ENCODE measurements at places on chromosomes 11 and 22.

- H3K27ac ChIP-seq = peak overlapping the region; percentile 85
- peaks cover 15% of the 10 kb centered on the region for H3K4me1 ChIP-seq
- no peaks in the 10 kb centered on the region for H3K27me3 ChIP-seq
- H3K4me3 ChIP-seq = peak overlapping the region; percentile 93
- no peaks in the 10 kb centered on the region for H3K36me3 ChIP-seq
- no peak for DNase-seq
Observed at GRCh38 chr11:61332281-61332796, 566 bp downstream of the DDB1 start.

DNA sequence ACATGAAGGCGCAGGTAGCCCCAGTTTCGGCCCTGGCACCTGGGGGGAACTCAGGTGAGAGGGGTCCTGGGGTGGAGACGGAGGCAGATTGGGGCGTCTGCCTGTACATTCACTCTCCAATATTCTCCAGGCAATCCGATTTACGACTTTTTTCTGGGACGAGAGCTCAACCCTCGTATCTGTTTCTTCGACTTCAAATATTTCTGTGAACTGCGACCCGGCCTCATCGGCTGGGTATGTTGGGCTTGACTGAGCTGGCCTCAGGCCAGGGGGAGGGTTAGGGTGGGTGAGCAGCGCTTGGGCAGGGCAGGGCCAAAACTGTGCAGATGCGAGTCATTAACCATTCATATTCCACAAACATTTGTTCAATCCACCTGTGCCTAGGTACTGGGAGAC is 1.7 kb downstream of the TM7SF2 start:
- peaks cover 33% of the 10 kb centered on the region for H3K36me3 ChIP-seq
- no peak overlapping the region for H3K27ac ChIP-seq
- H3K27me3 ChIP-seq = no peaks in the 10 kb centered on the region

DNA sequence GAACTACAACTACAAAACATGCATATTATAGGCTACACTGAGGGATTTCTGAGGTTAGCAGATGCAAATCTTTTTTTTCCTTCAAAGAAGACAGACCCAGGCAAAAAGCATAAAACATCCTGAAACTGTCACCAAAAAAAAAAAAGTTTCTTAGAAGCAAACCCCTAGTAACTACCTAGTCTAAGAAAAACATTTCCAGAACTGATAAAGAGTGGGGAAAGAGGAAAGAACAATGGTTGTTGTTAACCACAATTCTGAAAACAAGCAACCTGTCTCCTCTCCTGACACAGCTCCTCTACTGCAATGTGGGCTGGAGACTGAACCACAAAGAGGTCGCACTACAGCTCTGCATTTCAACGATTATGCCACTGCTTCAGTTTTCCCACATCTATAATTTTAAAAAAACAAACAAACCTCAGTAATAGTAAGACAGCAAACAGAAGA is 15.0 kb downstream of the DENND5A start:
- H3K27ac ChIP-seq = peak overlapping the region; percentile 79
- no peaks in the 10 kb centered on the region for H3K36me3 ChIP-seq
- H3K27me3 ChIP-seq = no peaks in the 10 kb centered on the region
- H3K4me3 ChIP-seq = no peak overlapping the region

DNA sequence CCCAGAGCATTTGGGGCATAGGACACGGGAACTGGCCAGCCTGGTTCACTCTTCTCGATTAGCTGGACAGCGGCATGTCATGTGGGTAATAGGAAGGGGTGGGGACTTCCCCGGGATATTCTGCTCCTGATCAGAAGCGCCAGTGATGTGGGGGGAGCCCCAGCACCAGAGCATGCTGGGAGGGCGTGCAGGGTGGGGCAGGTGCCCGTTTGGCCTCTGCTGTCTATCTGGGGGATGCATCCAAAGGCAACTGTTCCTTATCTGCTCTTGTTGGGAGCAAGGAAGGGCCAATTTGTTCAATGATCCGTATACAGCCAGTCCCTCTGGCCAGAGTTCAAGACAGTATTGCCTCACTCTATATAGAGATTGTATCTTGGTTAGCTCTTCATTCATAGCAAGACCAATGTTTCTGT is 43.6 kb downstream of the PPARA start:
- no peak overlapping the region for H3K4me3 ChIP-seq
- no peak overlapping the region for H3K27ac ChIP-seq
- peaks cover 53% of the 10 kb centered on the region for H3K4me1 ChIP-seq
- H3K27me3 ChIP-seq = no peaks in the 10 kb centered on the region
- H3K36me3 ChIP-seq = peaks cover 3% of the 10 kb centered on the region

- no peaks in the 10 kb centered on the region for H3K4me1 ChIP-seq
- H3K4me3 ChIP-seq = no peak overlapping the region
- no peak overlapping the region for H3K27ac ChIP-seq
- peaks cover 98% of the 10 kb centered on the region for H3K36me3 ChIP-seq
- H3K27me3 ChIP-seq = no peaks in the 10 kb centered on the region
Observed at GRCh38 chr11:78219493-78220217, 30.9 kb downstream of the USP35 start.

GRCh38 chr11:108084811-108085210 is 36.6 kb upstream of the ACAT1 start:
- H3K27ac ChIP-seq = no peak overlapping the region
- H3K36me3 ChIP-seq = peaks cover 72% of the 10 kb centered on the region
- no peaks in the 10 kb centered on the region for H3K27me3 ChIP-seq
- H3K4me1 ChIP-seq = no peaks in the 10 kb centered on the region
- DNase-seq = no peak

- H3K4me1 ChIP-seq = peaks cover 35% of the 10 kb centered on the region
- no peak overlapping the region for H3K27ac ChIP-seq
- H3K4me3 ChIP-seq = no peak overlapping the region
- no peak for DNase-seq
- no peaks in the 10 kb centered on the region for H3K27me3 ChIP-seq
Observed at GRCh38 chr22:24386937-24387471, 40.4 kb upstream of the ADORA2A start.

GRCh38 chr11:73578592-73579185 is 19.2 kb downstream of the FAM168A start:
- no peaks in the 10 kb centered on the region for H3K36me3 ChIP-seq
- H3K4me1 ChIP-seq = peaks cover 1% of the 10 kb centered on the region
- H3K4me3 ChIP-seq = no peak overlapping the region
- no peak overlapping the region for H3K27ac ChIP-seq
- no peaks in the 10 kb centered on the region for H3K27me3 ChIP-seq

- H3K4me1 ChIP-seq = peaks cover 31% of the 10 kb centered on the region
- peak overlapping the region; percentile 2 for H3K4me3 ChIP-seq
- H3K36me3 ChIP-seq = peaks cover 6% of the 10 kb centered on the region
- peak; percentile 83 for DNase-seq
- H3K27ac ChIP-seq = no peak overlapping the region
- no peaks in the 10 kb centered on the region for H3K27me3 ChIP-seq
Observed at GRCh38 chr11:116791002-116791812, 472 bp downstream of the APOA5 start.

DNA sequence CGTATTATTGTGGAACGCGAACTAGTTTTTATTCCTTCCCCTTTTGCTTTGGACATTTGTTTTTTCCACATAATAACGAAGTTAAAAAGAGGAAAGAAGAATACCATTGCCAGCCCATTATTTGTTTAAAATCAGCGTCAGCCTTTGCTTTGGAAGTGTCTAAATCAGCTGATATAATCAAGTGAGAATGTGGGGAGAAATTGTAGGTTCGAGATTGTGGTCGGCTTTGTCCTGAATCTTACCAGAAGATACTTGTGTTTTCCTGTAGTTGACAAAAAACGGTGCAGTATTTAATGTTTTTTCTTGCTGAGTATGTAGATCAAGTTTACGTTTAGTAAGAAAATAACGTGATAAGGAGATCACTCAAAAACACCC is 935 bp downstream of the ZNF143 start:
- no peak for DNase-seq
- peak overlapping the region; percentile 100 for H3K27ac ChIP-seq
- H3K4me1 ChIP-seq = no peaks in the 10 kb centered on the region
- peak overlapping the region; percentile 64 for H3K4me3 ChIP-seq
- no peaks in the 10 kb centered on the region for H3K27me3 ChIP-seq
- no peaks in the 10 kb centered on the region for H3K36me3 ChIP-seq

All from heart left ventricle (tissue), 16 donors.